ENCODE measurements at places on chromosomes 1 and 21.

DNA sequence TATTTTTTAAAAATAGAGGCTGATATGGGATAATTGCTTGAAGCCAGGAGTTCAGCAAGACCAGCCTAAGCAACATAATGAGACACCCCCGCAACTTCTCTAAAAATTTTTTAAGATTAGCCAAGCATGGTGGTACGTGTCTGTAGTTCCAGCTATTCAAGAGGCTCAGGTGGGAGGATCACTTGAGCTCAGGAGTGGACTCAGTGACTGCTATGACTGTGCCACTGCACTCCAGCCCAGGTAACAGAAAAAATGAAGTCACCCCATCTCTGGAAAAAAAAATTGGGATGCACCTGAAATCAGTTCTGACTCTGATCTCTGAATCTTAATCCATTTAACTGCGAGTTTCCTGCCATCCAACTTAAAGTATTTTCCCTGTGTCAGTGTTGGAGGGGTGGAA lies 124.2 kb downstream of the MRPS6 start:
- no peak for DNase-seq

DNA sequence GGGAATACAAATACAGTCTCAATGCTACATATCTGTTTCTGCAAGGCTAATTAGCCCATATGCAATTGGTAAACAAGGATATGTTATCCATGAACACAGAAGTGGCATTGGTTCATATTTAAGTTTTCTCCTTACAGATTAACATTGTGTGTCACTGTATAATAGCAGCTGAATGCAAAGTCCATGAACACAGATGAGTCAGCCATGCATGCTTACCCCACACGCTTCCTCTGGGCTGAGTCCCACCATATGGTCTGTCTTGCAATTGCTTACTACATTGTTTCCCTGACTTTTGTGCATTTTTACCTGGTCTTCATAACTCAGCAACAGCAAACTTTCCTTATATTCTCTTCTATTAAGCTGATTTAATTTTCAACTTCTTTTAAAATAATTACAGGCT lies 41.5 kb upstream of the TSNAX start:
- no peak for DNase-seq

DNA sequence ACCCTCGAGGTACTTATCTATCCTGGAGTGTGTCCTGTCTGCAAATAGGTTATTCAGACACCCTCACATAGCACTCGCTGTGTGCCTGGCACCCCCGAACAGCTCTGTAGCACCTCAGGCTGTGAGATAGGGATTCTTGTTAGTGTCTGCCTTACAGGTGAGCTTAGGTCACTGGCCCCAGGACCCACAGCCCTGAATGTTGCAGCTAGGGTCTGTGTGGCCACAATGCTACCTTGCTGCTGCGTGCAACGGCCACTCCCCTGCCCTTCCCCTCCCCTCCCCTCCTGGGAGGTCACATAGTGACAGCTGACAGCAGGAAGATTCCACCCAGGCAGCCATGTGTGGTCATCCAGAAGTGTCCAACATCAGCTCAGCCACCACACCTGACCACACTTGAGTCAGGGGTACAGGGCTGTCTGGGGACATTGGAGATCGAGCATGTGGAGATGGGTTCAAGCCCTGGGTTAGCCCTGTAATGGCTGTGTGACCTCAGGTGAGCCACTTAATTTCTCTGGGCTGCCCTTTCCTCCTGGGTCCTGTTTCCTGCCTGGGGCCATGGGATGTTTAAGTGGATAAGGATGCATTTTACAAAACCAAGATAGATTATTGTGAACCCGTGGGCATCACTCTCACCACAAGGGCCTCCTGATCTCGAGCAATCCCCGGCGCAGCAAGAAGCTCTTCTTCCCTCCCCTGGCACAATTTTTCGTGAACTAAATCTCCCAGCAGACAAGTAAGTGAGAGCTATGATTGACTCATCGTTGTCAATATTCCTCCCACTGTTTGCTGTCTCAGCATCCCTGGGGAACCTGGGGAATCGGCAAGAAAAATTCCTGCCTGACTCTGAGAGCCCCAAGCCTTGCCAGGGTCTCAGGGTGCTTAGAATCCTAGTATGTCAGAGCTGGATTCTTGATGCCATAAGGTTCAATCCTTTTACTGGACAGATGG lies 208.7 kb downstream of the PTPRU start:
- no peak for DNase-seq

DNA sequence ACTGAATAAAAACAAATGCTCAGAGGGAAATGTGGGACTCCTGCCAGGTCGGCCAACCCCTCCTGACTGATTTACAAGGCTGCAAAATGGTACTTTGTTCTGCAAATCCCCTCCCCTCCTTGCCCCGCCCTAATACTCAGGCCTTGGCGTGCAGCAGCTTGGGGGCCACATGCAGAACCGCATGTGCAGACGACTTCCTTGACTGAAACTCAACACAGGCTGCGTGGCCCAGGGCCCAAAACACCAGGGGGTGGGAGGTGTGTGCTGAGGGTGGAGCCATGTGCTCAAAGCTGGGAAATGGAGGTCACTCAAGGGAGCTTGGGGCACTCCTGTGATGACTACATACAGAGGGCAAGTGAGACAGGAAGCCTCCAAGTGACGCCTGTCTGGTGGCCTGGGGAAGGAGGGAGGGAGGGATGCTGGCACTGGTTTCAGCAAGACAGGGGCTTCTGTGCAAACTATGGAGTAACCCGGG lies 87.2 kb downstream of the MRPL37 start:
- no peak for DNase-seq

GRCh38 chr1:51230501-51231078 lies 5.5 kb upstream of the RNF11 start:
- no peak for DNase-seq

DNA sequence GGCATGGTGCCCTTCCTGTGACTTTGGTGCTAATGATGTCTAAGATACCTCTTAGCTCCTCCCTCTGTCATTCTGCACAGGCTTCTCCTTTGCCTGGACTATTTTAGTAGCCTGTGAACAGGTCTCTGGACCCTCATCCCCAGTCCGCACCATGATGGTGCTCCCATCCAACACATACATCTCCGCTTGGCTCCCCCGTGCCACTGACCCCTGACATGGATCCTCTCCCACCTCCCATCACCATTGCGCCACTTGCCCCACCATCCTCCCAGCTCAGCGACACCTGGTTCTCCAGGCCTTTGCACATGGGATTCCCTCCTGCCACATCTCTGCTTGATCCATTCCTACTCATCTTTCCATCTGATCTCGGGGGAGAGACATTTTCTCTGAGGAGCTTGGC lies 33.9 kb downstream of the RUNX3 start:
- no peak for DNase-seq

GRCh38 chr1:17887661-17888371 lies 132.7 kb downstream of the ACTL8 start:
- no peak for DNase-seq

- DNase-seq = no peak
Measured at GRCh38 chr1:97243973-97244560, 522.5 kb downstream of the PTBP2 start.

GRCh38 chr21:45636951-45637646 lies 6.4 kb upstream of the PCBP3 start:
- DNase-seq = no peak

GRCh38 chr21:32921632-32922230 lies 104.0 kb upstream of the OLIG2 start:
- DNase-seq = no peak

DNA sequence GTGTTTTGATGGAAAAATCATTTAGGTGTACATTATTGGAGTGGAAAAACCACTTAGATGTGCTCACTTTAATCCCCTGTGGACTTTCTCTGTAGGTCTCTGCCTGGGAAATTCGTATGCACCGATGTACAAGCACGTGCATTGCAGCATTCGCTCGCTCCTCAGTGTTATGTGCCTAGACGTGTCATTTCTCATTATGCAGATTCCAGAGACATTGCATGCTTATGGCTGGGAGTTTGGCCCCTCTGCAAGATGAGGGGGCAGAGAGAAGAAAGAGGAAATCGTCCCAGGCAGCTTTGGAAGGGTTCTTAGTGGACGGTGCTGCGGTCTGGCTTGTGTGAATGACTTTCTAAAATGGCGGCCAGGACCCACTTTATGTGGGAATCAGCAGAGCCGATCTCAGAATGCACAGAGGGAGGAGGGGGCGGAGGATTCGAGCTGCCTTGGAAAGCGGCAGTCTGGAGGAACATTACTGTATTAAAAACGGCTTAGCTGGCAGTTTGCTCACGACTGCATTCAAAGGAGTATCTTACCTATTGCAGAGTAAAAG lies 2.3 kb downstream of the SPEN start:
- DNase-seq = peak; percentile 35

DNA sequence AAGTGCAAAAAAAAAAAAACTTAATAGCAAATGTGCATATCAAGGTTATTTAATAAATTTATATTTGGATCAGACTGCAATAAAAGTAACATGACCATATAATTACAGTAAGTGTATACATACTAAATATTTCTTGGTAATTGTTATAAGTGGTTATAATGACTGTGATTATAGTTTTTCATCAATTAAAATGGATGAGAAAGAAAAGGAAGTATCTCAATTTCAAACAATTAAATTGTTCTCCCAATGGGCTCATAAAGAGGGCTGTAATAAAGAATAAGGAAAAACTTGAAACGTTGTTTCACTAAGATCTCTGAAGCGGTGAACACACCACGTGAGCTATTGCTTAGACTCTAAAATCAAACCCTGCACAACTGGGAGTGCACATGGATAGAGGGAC lies 104.1 kb downstream of the CDC42BPA start:
- DNase-seq = no peak

DNA sequence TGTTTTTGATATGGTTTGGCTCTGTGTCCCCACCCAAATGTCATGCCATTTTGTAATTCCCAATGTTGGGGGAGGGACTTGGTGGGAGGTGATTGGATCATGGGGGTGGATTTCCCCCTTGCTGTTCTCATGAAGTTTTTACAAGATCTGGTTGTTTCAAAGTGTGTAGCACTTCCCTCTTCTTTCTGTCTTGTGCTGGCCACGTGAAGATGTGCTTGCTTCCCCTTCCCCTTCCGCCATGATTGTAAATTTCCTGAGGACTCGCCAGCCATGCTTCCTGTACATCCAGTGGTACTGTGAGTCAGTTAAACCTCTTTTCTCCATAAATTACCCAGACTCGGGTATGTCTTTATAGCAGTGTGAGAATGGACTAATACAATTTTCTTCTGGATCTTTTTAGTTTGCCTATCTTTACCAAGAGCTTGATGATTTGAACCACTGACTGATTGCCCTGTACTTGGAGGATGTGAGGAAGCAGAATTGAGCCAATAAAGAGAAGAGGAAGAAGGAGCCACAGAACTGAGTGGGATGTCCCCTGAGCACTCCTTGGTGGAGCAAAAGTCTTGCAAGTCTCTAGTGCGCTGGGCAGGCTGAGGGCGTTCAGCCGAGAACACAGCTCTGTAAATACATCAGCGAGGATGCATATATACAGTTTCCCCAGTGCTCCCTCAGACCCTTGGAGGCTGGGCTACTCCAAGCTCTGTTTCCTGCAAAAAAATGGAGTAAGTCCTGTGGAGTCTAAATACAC lies 102.6 kb downstream of the CYYR1 start:
- no peak for DNase-seq

DNA sequence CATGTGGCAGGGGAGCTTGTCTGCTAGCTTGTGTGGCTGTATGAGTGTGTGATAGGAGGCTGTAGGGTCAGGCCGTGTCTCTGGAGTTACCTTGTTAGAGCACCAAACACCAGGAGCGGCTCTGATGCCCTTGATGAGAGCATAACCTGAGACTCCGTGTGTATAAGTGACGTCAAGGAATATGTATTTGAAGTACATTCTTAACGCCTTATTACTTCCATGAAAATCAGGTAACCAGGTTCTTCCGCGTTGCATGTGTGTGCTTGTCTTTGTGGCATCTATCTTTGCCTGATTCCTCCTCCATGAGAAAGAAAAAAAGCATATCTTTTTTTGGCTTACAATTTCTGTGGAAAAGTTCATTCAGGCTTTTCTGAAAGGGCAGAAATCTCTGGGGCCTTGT lies 4.6 kb downstream of the OLFML3 start:
- no peak for DNase-seq

- no peak for DNase-seq
Measured at GRCh38 chr1:83828456-83828855, 170.5 kb downstream of the TTLL7 start.

GRCh38 chr1:94327001-94327690 lies 89.8 kb upstream of the ARHGAP29 start:
- DNase-seq = no peak

GRCh38 chr1:242586360-242586680 lies 61.8 kb upstream of the PLD5 start:
- no peak for DNase-seq

All from NCI-H1417 treated with DMSO at 0.1 percent for 48 hours (cell line).